ENCODE measurements at places on chromosomes 5 and 9.

DNA sequence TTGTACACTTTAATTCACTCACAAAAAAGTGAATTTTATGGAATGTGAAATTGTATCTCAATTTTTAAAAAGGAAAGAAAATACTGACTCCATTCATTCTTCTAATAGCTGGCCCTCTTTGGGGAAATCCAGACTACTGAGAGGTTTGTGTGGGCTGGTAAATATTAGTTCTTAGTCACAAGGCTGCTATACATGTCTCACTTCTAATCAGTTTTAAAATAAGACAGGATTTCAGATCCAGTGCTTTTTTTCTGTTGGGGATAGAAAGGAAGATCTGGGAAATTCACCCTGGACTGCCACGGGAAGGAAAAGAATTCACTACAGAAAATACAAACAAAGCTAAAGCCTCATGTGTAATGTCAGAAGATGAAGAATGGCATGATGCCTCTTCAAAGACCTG lies 32.7 kb upstream of the ADAMTSL1 start:
- no peak for DNase-seq

- DNase-seq, result no peak
Observed at GRCh38 chr5:155193483-155194107, 180.0 kb downstream of the KIF4B start.

DNA sequence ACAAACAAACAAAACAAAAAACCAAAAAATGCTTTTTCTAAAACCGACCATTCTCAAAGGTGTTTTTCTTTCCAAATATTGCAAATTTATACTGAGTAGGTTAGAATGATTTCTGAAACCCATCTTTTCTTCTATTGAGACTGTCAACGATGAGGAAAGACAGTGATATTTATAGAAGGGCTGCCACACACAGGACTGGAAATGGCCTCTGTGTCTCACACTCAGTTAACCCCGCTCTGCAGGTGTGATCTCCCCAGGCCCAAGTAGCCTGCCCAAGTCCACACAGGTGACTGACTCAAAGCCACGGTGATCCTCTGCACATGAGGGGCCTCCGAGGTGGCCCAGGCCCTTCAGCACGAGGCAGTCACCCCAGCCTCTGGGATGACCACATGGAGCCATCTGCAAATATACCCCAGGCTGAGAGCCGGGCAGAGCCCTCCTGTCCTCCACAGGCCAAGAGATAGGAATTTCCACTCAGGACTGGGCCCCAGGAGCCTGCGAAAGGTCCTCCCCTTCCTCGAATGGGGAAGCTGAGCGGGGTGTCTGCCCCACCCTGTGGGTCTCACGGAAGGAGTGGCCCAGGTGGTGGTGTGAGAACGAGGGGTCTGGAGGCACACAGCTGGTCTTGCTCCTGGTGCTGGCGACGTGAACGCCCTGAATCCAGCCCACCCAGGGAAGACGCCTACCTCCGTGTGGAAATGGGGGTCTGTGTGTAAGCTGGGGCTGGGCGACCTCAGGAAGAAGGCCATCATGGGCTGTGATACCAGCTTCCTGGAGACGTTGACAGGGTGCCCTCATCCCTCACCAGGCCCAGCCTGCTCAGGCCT lies 53.0 kb upstream of the PHYKPL start:
- no peak for DNase-seq

DNA sequence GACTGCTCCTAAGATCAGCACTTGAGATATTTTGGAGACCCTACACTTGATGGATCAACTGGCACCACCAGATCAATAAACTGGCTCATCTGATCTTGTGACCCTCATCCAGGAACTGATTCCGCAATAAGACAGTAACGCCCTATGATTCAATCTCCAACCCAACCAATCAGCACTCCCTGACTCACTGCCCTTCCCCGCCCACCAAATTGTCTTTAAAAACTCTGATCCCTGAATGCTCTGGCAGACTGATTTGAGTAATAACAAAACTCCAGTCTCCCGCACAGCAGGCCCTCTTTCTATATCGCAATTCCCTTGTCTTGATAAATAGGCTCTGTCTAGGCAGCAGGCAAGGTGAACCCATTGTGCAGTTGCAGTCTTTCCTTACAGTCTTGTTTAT lies 677.0 kb downstream of the LRRC70 start:
- no peak for DNase-seq

Measured in hematopoietic multipotent progenitor cell treated with erythropoietin and hydrocortisone succinate and interleukin-3 and kit ligand, for 15 days (in vitro differentiated cells).